ENCODE measurements at places on chromosomes 16 and 17.
A peak's percentile ranks its signal among the peaks of the same experiment; 100 is the strongest.

GRCh38 chr16:66903544-66904427 is 14.9 kb downstream of the CDH16 start:
- DNase-seq, result no peak

- peak; percentile 28 for DNase-seq
Observed at GRCh38 chr16:31477220-31478216, 5.4 kb upstream of the SLC5A2 start.

- DNase-seq, result no peak
Observed at GRCh38 chr16:3530371-3530914, 29.6 kb downstream of the CLUAP1 start.

GRCh38 chr16:9741776-9742175 is 440.5 kb downstream of the GRIN2A start:
- no peak for DNase-seq

DNA sequence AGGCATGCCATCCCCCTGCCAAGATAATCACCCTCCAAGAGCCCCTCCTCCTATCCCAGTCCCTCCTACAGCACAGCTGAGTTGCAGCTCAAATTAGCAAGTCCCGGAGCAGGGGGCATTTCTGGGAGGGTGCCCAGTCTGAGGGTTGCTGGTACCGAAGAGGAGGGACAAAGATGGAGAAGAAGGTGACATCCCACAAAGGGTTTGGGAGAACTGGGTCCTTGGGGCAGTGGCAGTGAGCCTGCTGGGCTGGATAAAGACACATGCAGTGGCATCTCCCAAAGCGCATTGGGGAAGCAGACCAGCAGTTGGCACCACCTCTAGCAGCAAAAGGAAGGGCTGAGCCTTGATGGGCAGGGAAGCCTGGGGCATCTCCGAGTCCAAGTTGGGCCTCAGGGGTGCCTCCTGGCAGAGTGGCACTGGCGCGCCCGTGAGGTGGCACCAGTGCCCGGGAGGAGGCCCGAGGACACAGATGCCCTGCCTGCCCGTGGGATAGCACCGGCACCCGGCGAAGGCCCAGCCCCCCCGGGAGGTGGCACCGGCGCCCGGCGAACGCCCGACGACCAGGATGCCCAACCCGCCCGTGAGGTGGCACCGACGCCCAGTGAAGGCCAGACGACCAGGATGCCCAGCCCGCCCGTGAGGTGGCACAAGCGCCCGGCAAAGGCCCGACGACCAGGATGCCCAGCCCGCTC is 622 bp downstream of the TOM1L2 start:
- peak; percentile 22 for DNase-seq

GRCh38 chr16:14181371-14182050 is 110.4 kb downstream of the MRTFB start:
- no peak for DNase-seq

DNA sequence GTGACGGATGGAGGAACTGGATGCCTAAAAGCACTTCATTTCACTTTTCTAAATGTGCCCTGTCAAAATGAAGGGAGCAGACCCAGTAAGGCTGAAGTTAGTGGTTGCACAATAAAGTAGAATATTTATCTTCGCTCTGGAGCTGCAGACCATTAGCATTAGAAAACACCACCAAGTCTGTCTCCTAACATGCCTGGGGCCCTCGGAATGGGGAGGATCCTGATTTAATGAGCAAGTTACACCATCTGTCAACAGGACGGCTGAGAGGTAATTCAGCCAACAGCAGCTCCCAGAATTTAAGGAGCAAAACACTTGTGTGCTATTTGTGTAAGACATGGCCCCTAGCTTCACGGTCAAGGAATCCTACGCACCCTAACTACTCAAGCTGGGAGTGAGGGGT is 22.3 kb downstream of the CA10 start:
- no peak for DNase-seq

GRCh38 chr16:4680673-4681470 is 12.5 kb upstream of the NUDT16L1 start:
- DNase-seq, result no peak

DNA sequence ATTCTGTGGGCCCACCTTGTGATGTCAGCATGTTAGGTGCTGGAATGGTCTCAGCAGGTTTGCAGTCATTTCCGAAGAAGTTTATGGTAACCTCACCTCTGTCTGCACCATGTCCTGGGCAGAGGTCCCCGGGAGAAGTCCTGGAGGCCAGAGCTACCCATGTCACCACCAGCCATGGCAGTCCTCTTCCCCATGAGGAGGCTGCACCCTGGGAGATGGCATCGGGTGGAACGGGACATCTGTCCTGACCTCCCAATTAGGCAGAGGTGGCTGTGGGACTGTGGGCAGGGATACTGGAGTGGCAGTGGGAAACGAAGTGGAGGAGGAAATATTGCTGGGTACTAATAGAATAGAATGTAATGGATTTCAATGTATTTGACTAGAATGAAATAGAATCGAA is 511.8 kb upstream of the WSB1 start:
- DNase-seq, result no peak

GRCh38 chr17:7475764-7476422 is 3.5 kb downstream of the ZBTB4 start:
- no peak for DNase-seq

DNA sequence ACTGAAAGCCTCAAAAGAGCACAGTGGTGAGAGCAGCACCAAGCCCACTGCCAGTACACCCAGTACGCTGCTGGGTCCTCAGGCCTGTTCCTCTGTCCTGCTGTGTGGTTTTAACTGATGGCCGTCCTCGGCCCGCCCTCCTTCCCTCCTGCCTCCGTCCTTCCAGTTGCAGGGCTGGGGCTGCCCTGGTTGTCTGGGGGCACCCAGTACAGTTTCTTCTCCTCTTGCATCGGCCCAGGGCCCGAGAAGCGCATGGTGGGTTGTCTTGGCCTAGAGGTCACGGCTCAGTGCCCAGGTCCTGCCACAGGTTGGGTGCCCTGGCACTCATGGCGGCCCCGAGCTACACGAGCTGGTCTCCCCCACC is 70.8 kb upstream of the KCTD5 start:
- no peak for DNase-seq

DNA sequence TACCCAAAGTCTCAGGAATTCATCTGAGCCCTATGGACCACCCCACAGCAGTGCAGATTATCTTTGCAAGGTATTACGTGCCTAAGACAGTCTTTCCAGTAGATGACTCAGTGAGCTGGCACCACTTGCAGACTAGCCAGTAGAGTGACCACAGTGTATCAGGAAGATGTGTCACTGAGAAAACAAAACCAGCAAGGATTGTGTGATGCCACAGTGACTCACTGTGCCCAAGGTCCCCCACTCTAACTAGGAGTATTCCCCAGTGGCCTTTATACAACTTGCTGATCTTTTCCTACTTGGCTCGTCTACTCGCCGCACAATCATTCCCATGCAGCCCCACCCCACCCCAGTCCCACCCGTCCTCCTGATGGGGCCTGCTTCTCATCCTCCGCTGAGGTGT is 26.8 kb upstream of the PRKCA start:
- no peak for DNase-seq

GRCh38 chr16:50671644-50672260 is 9.4 kb downstream of the SNX20 start:
- DNase-seq, result peak; percentile 35

DNA sequence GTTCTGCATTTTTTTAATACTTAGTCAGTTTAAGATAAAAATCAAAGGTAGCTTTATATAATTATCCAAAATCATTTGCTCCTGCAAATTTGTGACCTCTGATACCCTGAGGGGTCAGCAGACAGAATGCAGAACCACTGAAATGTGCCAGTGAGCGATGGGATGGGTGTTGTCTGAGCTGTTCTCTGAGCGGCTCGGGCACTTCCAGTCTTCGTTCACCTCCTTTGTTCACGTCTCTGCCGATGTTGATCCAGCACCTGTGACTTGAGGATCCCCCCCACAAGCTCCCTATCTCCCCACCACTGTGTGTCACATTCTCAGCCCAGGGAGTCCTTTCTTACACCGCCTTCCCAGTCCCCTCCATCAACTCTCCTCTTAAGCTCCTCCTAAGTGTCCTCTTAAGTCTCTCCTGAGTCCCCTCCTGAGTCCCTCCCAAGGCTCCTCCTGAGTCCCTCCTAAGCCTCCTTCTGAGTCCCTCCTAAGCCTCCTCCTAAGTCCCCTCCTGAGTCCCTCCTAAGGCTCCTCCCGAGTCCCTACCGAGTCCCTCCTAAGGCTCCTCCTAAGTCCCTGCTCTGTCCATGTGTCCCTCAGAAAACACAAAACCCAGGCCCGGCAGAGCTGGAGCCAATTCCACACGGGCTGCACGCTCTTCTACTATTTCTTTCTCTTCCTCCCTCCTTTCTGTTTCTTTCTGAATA is 47.5 kb downstream of the RNF213 start:
- DNase-seq, result no peak

- no peak for DNase-seq
Observed at GRCh38 chr16:82829301-82829700, 202.5 kb downstream of the CDH13 start.

- peak; percentile 9 for DNase-seq
Observed at GRCh38 chr17:67779098-67779672, 46.1 kb upstream of the BPTF start.

- peak; percentile 46 for DNase-seq
Observed at GRCh38 chr17:9115214-9116191, 94.2 kb downstream of the NTN1 start.

DNA sequence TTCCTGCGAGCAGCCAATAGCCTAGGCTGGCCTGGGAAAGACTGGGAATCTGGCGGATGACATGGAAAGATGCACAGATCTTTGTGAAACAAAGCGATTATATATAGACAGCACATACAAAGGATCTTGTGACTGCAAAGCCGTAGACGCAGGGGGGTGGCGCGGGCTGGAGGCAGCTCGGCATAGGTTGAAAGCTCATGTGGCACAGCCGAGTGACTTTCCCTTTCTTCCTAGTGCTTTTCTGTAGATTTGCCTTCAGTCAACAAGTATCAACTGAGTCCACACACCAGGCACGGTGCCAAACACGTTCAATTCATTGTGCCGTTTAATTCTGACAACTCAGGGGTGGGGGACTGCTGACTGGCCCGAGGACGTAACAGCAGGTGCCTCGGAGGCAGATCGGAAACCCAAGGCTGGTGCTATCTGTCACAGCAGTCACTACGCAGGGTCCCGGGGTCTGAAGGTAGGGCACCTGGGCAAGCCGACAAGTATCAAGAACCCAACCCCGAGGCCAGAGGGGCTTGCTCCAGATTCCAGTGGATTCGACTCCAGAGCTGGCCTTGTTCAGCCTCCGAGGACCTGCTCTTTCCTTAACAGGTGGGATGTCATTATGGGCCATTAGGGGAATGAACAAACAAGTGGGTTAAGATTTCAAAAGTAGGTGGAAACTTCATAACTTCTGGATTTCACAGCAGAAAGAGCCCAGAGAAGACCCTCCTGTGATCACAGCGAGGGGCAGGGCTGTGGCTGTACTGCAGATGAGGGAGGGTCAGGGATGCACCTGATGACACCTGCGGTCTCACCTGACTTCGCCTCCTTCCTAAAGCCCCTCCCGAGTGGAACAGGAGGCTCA is 5.9 kb downstream of the PAM16 start:
- DNase-seq, result no peak

DNA sequence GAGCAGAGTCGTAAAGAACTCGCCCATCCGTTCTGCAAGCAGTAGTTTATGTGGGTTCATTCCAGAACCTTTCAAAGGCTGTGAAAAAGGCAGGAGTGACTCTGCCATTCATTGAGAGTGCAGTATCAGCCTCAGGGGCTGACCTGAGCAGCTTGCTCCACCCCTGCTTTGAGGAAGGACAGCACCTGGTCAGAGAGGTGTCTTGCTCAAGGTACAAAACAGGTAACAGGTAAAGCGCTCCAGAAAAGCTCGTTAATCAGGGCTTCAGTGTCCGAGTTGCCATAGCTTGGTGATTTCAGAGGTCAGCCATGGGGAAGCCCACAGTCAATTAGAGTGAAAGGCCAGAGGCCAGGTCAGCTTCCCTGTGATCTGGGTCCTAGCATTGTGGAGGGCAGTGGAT is 251.1 kb downstream of the ABCC12 start:
- no peak for DNase-seq

Measured in activated gamma-delta T cell treated with Interleukin-2 at 50 U/mL for 16 hours (primary cell).